Activated T-cell treated with anti-CD3 and anti-CD28 coated beads, Interleukin-2, amount 50 U/mL, for 72 hours (primary cell): ENCODE measurements at places on chromosomes 1 and 21. TPM values are rescaled to one million over a fixed set of nuclear protein-coding genes. Genes with fewer than 3 reads are reported as not detected.
A peak's percentile ranks its signal among the peaks of the same experiment; 100 is the strongest.

Gene NPHS2
- not detected for total RNA-seq

- DNase-seq, result no peak
These were observed 24.8 kb upstream of the MCL1 start for GRCh38 chr1:150604226-150604588.

GRCh38 chr21:44460441-44460755, 5.1 kb downstream of the LRRC3 start:
- DNase-seq, result no peak

DNA sequence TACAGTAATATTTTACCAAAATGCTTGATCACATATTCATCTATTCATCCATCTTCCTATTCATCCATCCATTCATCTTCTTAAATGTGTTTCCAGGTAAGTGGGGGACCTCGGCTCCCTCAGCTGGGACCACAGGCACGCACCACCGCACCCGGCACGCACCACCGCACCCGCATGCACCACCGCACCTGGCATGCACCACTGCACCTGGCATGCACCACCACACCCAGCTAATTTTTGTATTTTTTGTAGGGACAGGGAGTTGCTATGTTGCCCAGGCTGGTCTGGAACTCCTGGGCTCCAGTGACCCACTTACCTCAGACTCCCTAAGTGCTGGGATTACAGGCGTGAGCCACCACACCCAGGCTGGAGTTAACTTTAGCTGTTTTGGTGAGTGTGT, 21.2 kb downstream of the ACTRT2 start:
- no peak for DNase-seq

DNA sequence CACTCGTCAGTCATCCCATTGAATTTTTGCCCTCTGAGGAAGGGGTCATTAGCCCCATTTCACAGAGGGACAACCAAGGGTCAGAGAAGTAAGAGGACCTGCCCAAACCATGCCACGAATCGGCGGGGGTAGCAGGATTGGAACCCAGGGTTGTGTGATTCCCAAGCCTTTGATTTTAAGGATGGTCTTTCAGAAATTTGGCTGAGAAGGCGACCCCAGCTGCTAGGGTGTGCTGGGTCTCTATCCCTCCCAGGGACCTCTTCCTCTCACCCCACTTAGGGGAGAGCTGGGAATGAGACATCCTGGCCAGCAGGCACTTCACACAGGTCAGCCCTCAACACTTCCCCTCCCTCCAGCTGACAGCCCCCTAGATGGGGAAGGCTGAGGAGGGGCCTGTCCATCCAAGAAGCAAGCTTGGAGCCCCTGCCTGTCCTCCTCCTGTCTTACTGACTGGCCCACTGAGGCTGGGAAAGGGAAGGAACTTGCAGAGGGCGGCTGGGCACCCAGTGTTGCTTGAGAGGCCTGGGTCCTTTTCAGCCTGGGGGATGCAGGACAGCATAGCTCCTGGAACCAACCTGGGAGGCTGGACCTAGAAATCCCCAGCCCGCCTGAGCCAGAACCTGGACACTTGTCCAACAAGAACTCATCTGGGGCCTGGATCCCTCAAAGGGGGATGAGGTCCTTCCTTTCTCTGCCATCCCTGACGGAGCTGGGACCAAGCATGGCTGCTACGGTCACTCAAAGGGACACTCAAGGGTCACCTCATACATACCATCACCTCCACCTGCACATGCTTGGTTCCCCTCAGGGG, 1.7 kb downstream of the SDC3 start:
- DNase-seq, result no peak

GRCh38 chr1:116826818-116827606, 72.8 kb downstream of the CD2 start:
- peak; percentile 78 for DNase-seq

DNA sequence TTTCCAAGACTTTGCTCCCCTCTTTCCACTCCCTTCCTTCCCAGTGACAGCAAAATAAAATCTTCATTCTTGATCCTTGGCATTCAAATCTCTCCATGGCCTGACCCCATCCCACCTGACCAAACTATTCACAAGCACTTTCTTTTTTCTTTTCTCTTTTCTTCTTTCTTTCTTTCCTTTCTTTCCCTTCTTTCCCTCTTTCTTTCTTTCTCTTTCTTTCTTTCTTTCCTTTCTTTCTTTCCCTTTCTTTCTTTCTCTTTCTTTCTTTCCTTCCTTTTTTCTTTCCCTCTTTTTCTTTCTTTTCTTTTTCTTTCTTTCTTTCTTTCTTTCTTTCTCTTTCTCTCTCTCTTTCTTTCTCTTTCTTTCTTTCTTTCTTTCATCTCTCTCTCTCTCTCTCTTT, 207.1 kb downstream of the ADGRL2 start:
- DNase-seq, result no peak
